Right cardiac atrium (tissue), 5 donors: ENCODE measurements at places on chromosomes 1 and 21. TPM values are rescaled to one million over a fixed set of nuclear protein-coding genes. Genes with fewer than 3 reads are reported as not detected.

The FRRS1 gene
- 6.8 TPM for total RNA-seq

The ADARB1 gene
- 19.6 TPM for total RNA-seq

The RXFP4 gene
- total RNA-seq, result not detected

The CHIA gene
- not detected for total RNA-seq

The HPCAL4 gene
- total RNA-seq, result 0.89 TPM

GRCh38 chr1:224785040-224785328 lies 144.5 kb upstream of the DNAH14 start:
- no peak for DNase-seq

DNA sequence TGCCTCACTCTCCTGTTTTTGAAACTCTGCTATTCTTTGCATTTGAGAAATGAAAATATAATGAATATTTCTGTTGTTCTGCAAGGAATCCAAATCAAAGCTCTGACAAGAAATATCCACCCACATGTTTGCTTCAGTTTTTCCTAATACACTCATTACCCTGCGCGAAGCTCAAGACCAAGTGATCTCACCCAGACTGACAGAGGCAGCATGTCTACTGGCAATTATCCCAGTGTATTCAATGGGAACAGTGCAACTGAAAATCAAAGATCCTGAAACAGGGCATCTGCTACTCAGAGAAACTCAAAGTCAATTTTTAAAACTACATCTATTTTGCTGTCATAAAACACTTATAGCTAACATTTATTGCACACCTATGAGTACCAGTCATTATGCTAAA lies 321.0 kb upstream of the LRRC7 start:
- DNase-seq, result no peak

GRCh38 chr1:171954361-171954760 lies 113.1 kb downstream of the DNM3 start:
- no peak for DNase-seq

DNA sequence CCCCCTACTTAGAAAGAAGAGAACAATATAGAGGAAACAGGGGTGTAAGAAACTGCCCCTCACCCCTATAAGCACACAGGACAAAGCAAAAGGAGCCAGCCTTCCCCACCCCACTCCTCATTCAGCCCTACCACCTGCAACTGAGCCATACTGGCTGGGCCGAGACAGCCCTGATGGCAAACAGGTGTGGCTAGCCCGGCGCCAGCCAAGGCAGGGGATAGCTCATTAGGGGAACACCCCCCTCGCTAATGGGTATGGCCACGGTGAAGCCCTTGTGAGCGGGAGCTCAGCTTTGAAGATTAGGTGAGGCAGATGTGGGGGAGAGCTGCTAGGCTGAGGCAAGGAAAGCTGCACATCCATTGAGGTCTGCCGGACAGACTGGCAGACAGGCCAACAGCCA lies 65.5 kb downstream of the ERI3 start:
- DNase-seq, result no peak

- DNase-seq, result no peak
Observed at GRCh38 chr1:208919371-208919770, 664.1 kb upstream of the CAMK1G start.

DNA sequence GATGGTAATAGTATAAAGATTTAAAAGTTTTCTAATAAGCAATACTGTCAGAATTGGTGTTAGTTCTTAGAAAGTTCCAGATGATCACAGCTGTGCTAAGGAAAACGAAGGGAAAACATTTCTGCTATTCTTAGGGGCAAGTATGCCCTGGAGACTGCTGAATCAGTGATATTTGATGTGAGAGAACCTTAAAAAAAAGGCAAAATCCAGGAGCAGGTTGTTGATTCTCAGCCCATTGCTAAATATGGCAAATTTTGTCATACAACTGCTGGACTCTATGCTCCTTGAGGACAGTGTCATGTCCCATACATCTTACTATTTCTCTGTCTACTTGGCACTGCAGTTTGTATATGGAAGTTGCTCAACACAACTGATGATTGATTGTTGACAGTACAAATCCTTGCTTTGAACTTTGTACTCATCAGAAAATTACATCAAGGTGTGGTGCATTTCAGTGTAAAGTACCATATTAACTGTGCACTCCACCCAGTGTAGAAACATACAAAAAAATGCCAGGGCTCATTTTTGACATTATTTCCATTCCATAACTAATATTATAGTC lies 10.9 kb downstream of the CRCT1 start:
- no peak for DNase-seq

DNA sequence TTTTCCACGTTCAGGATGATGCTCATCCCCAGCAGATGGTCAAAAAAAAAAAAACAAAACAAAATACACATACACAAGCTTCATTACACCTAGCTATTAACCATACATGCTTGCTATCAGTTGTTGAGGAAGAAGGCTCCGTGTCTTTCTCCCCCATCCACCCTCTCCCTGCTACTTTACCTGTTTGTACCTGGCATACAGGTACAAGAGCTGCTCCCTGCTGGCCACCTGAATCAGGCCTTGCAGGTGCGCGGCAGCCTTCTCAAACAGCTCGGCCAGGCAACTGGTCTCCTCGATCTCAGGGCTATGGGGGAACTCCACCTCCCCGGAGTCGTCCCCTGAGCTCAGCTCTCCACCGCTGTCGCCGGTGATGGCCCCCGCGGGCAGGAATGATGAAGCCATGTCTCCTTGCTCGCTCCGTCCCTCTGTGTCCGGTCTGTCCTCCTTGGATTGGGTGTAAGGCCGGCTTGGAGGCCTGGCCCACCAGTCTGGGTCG lies 464 bp downstream of the ACBD6 start:
- no peak for DNase-seq

- DNase-seq, result no peak
Observed at GRCh38 chr1:75996196-75996595, 64.0 kb upstream of the ASB17 start.

DNA sequence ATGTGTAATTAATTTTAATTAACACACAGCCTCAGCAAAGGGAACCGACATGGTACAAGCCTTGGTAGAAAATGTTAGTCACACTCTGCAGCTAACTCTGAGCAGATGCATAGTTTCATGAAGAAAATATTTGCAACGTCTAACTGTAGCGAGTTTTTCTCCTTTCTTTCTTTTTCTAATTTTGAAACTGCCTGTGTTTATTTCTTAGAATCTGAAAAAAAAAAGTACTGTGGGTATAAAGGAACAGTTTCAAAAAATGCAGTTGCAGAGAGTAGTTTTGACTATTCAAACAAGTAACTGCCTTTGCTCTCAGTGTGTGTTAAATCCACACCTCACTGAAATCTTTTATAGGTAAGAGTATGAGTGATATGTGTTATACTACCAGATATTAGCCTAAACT lies 149.9 kb upstream of the C1orf105 start:
- DNase-seq, result no peak

GRCh38 chr1:43073490-43074230 lies 98.4 kb downstream of the EBNA1BP2 start:
- peak; percentile 74 for DNase-seq

DNA sequence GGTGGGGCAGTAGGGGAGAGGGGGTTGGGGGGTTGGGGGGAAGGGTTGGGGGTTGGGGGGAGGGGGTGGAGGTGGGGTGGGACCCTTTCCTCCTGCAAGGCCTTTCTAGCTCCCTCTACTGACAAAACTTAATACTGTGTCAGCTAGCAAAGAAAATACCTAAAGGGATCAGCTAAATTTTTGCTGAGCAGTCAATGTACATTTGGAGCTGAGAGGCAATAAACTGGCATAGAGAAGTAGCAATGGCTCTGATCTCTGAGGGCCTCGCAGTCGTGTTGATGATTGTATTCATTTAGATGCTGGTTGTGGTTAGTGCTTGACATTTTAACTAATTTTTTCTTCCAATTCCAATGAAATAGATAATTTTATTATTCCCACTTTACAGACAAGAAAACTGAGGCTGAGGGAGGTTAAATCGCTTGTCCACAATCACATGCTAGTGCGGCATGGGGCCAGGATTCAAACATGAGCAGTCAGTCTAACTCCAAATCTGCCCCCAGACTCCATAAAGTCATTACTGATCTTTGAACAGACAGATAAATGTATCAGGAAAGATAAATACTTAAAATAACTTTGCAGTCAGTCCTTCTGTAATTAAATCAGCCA lies 357.1 kb downstream of the DISC1 start:
- DNase-seq, result no peak
